ENCODE measurements at places on chromosomes 11 and 22. TPM values are rescaled to one million over a fixed set of nuclear protein-coding genes. Genes with fewer than 3 reads are reported as not detected.

Gene MMP12
- 3.7 TPM for polyA plus RNA-seq

DNA sequence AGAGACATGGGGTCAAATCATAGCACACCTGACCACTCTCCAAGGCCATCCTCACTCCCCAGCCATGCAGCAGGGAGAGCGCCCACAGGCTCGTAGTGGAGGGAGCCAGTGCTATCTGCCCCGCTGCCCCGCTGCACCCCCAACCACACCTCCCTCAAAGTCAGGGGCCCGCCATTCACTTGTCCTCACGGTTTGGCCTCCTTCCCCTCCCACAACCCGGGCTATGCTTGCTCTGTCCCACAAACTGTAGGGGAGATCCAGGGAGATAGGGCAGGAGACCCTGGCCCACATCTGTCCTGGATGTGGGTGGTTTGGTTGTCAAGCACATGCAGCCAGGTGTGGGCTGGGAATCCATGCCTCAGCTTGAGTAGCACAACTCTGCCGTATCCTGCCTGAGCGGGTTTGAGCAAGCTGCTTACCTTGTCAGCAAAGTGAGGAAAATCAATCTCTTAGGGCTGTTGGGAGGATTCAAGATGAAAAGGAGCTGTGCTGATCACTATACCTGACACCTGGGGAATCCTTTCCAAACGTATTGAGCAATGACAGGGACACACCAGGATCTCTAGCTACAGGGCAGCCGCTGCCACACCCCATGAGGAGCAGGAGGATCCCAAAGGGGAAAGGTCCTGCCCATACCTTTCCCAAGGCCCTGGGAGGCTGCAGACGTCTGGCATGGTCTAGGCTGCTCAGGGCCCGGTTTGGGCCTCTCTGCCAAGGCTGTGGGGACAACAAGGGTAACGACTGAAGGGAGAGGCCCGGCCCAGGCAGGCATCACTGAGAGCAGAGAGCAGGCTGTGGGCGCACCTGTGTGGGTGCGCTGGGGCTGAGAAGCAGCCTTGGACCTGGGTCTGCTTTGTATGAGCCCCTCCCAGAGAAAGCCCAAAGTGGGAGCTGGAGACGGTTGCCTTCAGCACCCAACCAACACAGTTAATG lies 23.3 kb downstream of the KCNJ5 start:
- no peak for DNase-seq

DNA sequence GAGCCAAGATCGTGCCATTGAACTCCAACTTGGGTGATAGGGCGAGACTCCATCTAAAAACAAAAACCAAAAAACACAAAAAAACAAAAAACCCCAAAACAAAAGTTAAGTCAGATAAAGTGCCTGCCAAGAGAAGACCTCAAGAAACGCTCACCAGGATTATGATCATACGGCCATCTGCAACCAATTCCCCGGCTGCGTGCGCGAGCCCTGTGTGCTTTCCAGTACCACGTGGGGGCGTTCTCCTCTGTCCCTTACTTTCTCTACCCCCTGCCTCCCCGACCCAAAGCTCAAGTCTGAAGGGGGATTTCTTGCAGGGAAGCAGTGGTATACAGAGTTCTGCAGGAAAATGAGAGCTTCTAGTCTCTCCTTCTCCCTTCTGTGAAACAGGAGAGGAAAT lies 10.5 kb upstream of the RPS19BP1 start:
- DNase-seq: no peak

GRCh38 chr11:18369398-18369797 lies 25.0 kb upstream of the LDHA start:
- no peak for DNase-seq
